ENCODE measurements at places on chromosomes 3 and 15.

DNA sequence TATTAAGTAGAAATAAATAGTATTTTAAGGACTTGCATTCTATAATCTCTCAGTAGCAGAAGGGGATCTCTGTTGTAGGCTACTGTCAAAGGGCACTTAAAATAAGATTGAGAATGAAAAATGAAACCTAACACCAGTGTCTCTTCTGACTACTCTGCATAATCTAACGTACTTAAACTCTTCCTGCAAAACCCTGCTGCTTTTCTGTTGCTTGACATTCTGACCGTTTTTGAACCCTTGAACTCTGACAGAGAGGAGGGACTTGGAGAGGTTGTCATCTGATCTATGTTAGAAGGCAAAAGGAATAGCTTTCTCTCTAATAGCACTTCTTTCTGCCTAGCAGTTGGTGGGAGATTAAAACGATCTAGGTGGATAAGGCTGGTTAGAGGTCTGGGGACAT lies 204.6 kb downstream of the ZIC1 start:
- H3K27me3 ChIP-seq: peaks cover 5% of the 10 kb centered on the region
- DNase-seq: no peak
- H3K36me3 ChIP-seq: no peaks in the 10 kb centered on the region
- peaks cover 27% of the 10 kb centered on the region for H3K4me1 ChIP-seq
- H3K27ac ChIP-seq: peak overlapping the region; percentile 48

GRCh38 chr3:24299806-24300626 lies 194.6 kb downstream of the THRB start:
- no peaks in the 10 kb centered on the region for H3K36me3 ChIP-seq
- peaks cover 42% of the 10 kb centered on the region for H3K4me1 ChIP-seq
- DNase-seq: no peak
- no peaks in the 10 kb centered on the region for H3K27me3 ChIP-seq
- H3K4me3 ChIP-seq: no peak overlapping the region
- peak overlapping the region; percentile 72 for H3K27ac ChIP-seq

DNA sequence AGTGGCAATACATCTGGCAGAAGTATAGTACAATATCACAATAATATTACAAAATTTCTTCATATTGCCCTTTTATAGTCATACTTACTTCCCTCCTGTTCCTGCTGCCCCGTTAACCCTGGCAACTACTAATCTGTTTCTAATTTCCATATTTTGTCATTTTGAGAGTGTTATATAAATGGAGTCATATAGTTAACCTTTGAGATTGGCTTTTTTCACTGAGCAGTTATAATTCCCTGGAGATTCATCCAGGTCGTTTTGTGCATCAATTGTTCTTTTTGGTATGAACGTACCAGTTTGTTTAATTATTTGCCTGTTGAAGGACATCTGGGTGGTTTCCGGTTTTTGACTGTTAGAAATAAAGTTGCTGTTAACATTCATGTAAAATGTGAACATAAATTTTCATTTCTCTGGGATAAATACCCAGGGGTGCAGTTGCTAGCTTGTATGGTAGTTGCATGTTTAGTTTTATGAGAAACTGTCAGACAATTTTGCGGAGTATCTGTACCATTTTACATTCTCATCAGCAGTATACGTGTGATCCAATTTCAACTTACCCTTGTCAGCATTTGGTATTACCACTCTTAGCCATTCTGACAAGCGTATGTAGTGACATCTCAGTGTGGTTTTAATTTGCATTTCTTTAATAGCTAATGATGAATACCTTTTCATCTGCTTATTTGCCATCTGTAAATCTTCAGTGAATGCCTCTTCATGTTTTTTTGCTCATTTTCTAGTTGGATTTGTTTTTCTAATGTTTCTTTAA lies 32.2 kb upstream of the IL20RB start:
- no peak overlapping the region for H3K27ac ChIP-seq
- H3K36me3 ChIP-seq: peaks cover 24% of the 10 kb centered on the region
- no peaks in the 10 kb centered on the region for H3K27me3 ChIP-seq
- DNase-seq: no peak
- H3K4me1 ChIP-seq: peaks cover 8% of the 10 kb centered on the region

DNA sequence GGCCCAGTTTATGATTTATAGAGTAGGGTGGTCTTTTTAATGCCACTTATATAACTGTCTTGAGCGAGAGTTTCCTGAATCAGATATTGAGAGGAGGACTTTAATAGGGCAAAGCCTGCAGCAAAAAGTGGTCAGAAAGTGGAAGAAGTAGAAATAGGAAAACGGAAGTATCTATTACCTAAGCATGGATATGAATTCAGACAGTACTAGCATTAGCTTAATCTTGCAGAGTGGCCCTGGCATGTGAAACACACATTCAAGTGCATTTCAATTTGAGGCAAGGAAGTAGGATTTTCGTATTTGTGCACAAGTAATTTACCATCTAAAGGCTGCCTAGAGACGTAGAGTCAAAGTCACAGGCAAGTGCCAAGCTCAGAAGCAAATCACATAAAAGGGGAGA lies 622.3 kb downstream of the DIPK2A start:
- H3K4me1 ChIP-seq: peaks cover 20% of the 10 kb centered on the region
- H3K27ac ChIP-seq: no peak overlapping the region
- no peaks in the 10 kb centered on the region for H3K27me3 ChIP-seq
- no peak overlapping the region for H3K4me3 ChIP-seq

GRCh38 chr3:4582624-4583023 lies 89.5 kb downstream of the ITPR1 start:
- H3K36me3 ChIP-seq: no peaks in the 10 kb centered on the region
- no peak for DNase-seq
- peak overlapping the region; percentile 89 for H3K27ac ChIP-seq
- H3K27me3 ChIP-seq: no peaks in the 10 kb centered on the region

GRCh38 chr15:47363653-47364052 lies 353.7 kb upstream of the SEMA6D start:
- H3K4me1 ChIP-seq: peaks cover 48% of the 10 kb centered on the region
- H3K4me3 ChIP-seq: no peak overlapping the region
- H3K36me3 ChIP-seq: no peaks in the 10 kb centered on the region

- H3K4me1 ChIP-seq: peaks cover 4% of the 10 kb centered on the region
- peaks cover 4% of the 10 kb centered on the region for H3K36me3 ChIP-seq
- no peaks in the 10 kb centered on the region for H3K27me3 ChIP-seq
- H3K4me3 ChIP-seq: no peak overlapping the region
- DNase-seq: no peak
- H3K27ac ChIP-seq: peak overlapping the region; percentile 15
Observed at GRCh38 chr3:119403201-119403600, 60.2 kb downstream of the TMEM39A start.

DNA sequence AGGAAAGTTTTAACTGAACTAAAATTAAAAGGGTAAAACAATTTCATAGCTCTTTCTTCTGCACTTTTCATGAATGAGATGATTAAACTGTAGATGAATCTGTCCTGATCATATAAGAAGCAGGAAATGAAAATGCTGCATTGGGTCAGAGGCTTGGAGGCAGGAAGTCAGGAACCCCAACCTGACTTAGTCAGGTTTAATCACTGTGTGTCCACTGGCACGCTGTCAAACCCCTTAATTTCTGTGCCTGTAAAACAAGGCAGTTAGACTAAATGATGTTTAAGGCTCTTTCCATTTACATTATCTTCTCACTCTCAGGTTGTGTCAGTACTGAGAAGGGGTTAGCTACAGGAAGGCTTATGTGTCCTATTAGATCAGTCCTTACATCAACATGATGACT lies 193.3 kb upstream of the TTC14 start:
- DNase-seq: no peak
- peaks cover 14% of the 10 kb centered on the region for H3K27me3 ChIP-seq
- H3K36me3 ChIP-seq: no peaks in the 10 kb centered on the region
- no peak overlapping the region for H3K4me3 ChIP-seq
- H3K27ac ChIP-seq: no peak overlapping the region

GRCh38 chr3:98670020-98670419 lies 76.6 kb upstream of the CPOX start:
- H3K36me3 ChIP-seq: no peaks in the 10 kb centered on the region
- H3K4me3 ChIP-seq: no peak overlapping the region

DNA sequence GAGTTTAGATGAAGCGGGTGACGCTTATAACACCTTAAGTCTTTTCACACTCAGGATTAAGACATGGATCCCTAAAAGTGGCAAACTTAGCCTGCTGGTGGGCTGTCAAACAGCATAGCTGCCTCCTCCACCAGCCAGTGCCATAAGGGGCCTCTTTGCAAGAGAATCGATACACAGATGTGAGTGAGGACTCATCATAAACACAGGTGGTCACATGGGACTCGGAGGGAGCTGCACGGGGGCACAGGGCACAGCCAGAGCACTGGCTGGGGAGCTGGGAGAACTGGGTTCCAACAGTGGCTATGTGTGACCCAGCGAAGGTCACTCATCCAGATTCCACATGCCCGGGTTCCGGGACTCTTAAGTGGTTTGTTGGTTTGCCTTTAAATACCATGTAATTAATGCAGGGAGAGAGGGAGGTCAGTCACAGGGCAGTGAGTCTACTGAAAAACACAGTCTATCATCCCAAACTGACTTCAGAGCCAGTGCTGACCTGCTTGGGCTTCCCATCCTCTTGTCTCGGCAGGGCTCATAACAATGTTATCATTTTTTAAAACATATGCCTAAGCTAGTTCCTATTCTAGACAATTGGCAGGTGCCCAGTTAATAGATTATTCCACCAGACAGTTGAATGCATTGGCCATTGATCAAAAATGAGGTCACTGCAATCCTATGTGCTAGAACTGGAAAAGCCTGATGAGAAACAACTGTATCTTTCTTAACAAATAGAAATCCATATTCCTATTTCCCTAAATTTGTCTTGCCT lies 51.8 kb downstream of the SLC12A8 start:
- H3K36me3 ChIP-seq: no peaks in the 10 kb centered on the region
- peak overlapping the region; percentile 82 for H3K27ac ChIP-seq
- no peaks in the 10 kb centered on the region for H3K27me3 ChIP-seq
- H3K4me1 ChIP-seq: peaks cover 24% of the 10 kb centered on the region
- H3K4me3 ChIP-seq: no peak overlapping the region

- H3K36me3 ChIP-seq: no peaks in the 10 kb centered on the region
- peak overlapping the region; percentile 71 for H3K27ac ChIP-seq
- H3K4me3 ChIP-seq: no peak overlapping the region
- H3K4me1 ChIP-seq: peaks cover 18% of the 10 kb centered on the region
- no peaks in the 10 kb centered on the region for H3K27me3 ChIP-seq
Observed at GRCh38 chr3:104510131-104510849, 856.4 kb upstream of the ALCAM start.

GRCh38 chr15:31300208-31300661 lies 26.4 kb upstream of the KLF13 start:
- no peak overlapping the region for H3K4me3 ChIP-seq
- H3K36me3 ChIP-seq: no peaks in the 10 kb centered on the region

DNA sequence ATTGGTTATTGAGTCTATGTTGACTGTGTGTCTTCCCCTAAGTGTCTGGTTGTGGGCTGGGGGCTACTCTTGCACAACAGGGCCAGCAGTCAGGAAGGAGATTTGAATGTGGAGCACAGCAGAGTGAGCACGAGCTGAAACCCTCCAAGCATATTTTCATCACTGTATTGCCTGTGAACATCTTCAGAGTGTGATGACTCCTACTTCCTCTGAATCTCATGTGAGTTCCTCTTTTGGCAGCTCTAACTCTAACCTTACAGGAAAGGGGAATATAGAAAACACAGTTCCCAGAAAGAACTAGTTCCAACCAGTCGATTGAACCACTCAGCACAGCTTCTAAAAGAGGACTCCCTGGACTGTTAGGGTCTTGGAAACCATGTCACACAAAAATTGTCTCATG lies 211.6 kb downstream of the RAP2B start:
- no peak overlapping the region for H3K27ac ChIP-seq
- no peaks in the 10 kb centered on the region for H3K4me1 ChIP-seq
- DNase-seq: no peak
- H3K36me3 ChIP-seq: no peaks in the 10 kb centered on the region

- H3K27me3 ChIP-seq: no peaks in the 10 kb centered on the region
- no peak for DNase-seq
- peaks cover 10% of the 10 kb centered on the region for H3K4me1 ChIP-seq
- no peak overlapping the region for H3K4me3 ChIP-seq
- H3K36me3 ChIP-seq: no peaks in the 10 kb centered on the region
Observed at GRCh38 chr3:169072494-169072893, 591.0 kb downstream of the MECOM start.

- peaks cover 13% of the 10 kb centered on the region for H3K27me3 ChIP-seq
- H3K27ac ChIP-seq: no peak overlapping the region
- no peak overlapping the region for H3K4me3 ChIP-seq
Observed at GRCh38 chr3:81214631-81215030, 546.8 kb downstream of the GBE1 start.

- peaks cover 3% of the 10 kb centered on the region for H3K36me3 ChIP-seq
- H3K4me3 ChIP-seq: no peak overlapping the region
- H3K27ac ChIP-seq: no peak overlapping the region
- H3K4me1 ChIP-seq: peaks cover 25% of the 10 kb centered on the region
Observed at GRCh38 chr3:9205345-9206143, 43.9 kb downstream of the SRGAP3 start.

GRCh38 chr15:75237316-75237982 lies 20.7 kb upstream of the GOLGA6C start:
- H3K36me3 ChIP-seq: no peaks in the 10 kb centered on the region
- DNase-seq: no peak
- no peak overlapping the region for H3K4me3 ChIP-seq
- H3K27ac ChIP-seq: no peak overlapping the region

DNA sequence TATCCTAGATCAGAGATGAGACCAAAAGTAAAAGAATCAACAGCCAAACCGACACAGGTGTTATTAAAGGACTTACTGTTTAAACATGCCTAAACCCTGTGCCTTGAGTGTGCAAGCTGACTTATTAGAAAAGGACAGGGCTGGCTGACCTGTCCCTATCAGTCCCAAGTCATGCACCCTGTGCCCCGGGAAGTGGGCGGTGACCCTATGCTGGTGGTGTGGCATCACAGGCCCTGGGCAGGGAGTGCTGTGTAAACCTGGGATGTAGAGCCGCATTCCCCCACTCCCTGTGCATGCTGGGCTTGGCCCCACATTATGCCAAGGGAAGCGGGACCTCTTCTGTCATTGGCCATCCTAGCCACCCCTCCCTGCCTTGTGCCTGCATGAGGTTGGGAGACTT lies 10.6 kb downstream of the DNAJA4 start:
- no peak overlapping the region for H3K27ac ChIP-seq
- H3K36me3 ChIP-seq: peaks cover 3% of the 10 kb centered on the region
- peaks cover 9% of the 10 kb centered on the region for H3K4me1 ChIP-seq

GRCh38 chr3:71492974-71493771 lies 90.4 kb downstream of the FOXP1 start:
- no peak for DNase-seq
- no peaks in the 10 kb centered on the region for H3K27me3 ChIP-seq
- peaks cover 40% of the 10 kb centered on the region for H3K36me3 ChIP-seq
- H3K4me3 ChIP-seq: no peak overlapping the region
- H3K27ac ChIP-seq: no peak overlapping the region
- peaks cover 29% of the 10 kb centered on the region for H3K4me1 ChIP-seq

DNA sequence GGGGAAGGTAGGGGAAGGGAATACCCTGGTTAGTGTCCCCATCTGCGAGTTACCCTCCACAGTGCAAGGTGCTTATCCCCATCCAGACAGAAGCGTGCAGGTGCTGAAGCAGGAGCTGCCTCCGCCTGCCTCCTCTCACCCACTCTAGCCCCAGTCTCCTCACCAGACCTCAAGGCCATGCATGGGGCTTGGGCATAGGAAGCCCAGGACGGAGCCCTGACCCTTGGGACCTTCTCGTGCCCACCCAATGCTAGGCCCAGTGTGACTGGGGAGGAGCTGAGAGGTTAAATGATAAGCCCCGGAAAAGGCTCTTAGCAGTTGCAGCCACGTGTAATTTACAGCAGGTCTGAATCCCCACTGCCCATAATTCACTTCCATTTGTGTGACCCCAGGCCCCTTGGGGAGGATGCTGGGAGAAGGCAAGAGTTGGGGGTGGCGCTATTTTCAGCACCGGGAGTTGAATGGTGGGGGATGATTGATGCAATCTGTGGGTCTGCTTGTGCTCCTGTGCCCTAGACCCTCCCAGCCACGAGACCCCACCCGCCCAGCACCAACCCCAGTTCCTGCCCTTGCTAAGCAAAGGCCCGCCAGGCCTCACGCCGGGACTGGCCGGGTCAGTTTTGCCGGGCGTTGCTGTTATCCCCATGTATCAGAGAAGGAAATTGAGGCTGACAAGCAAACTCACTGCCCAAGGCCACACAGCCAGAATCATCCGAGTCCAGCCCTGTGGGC lies 14.5 kb upstream of the PLXND1 start:
- peaks cover 21% of the 10 kb centered on the region for H3K4me1 ChIP-seq
- H3K4me3 ChIP-seq: no peak overlapping the region
- no peaks in the 10 kb centered on the region for H3K36me3 ChIP-seq

Data from mesothelial cell of epicardium (in vitro differentiated cells).